ENCODE measurements at places on chromosomes 5 and 9.
A peak's percentile ranks its signal among the peaks of the same experiment; 100 is the strongest.

- DNase-seq: no peak
Measured at GRCh38 chr5:76497065-76497460, 94.0 kb downstream of the IQGAP2 start.

GRCh38 chr9:97386265-97386633 is 25.6 kb upstream of the TDRD7 start:
- no peak for DNase-seq

- DNase-seq: no peak
Measured at GRCh38 chr5:132467287-132467984, 23.1 kb downstream of the IRF1 start.

DNA sequence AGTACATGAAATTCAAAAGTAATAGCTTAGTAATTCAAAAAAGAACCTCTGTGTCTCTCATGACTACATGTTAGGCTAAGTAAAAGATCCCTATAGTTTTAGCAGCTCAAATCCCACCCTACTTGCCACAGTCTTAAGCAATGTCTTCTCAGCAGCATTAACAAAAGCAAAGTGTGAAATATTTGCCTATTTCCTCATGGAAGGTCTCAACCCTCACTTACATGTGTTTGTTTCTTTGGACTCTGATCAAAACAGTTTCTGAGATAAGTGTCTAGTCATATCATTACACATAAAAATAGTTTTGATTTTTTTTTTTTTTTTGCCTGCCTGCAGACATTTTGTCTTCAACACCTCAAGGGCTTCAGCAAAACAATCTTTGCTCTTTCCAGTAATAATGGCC is 310.5 kb downstream of the CETN3 start:
- DNase-seq: no peak

- DNase-seq: peak; percentile 40
Measured at GRCh38 chr5:95892784-95893354, 68.8 kb downstream of the ELL2 start.

All from H9 (cell line).